ENCODE measurements at places on chromosomes 7 and 10.

DNA sequence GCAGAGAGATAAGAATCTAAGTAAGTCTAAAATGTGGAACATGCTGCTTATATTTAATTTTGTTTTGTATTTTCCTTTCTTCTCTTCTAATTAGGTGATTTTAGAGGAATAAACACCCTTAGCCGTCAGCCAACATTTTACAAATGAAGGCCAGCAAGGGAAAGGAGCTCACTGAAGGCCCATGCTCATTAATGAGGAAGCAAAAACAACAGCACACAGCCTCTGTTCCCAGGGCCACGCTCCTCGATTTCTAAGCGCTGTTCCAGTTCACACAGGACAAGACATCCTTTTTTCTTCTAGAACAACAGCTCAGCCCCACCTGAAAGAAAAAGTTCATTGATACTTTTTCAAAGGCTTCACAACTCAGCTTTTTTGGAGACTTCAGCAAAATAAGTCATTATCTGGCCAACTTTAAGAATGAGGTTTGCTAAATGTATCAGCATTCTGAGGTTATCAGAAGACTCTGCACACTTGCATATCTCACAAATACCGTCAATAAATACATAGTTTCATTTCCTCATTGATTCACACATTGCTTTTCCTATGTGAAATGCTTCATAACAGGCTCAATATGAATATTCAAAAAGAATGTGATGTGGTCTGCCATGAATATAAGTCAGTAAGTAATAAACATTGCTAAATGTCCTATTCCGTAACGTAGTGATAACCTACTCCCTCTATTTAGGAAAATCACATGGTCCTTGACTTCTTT is 34.8 kb upstream of the SFMBT2 start:
- DNase-seq: no peak

DNA sequence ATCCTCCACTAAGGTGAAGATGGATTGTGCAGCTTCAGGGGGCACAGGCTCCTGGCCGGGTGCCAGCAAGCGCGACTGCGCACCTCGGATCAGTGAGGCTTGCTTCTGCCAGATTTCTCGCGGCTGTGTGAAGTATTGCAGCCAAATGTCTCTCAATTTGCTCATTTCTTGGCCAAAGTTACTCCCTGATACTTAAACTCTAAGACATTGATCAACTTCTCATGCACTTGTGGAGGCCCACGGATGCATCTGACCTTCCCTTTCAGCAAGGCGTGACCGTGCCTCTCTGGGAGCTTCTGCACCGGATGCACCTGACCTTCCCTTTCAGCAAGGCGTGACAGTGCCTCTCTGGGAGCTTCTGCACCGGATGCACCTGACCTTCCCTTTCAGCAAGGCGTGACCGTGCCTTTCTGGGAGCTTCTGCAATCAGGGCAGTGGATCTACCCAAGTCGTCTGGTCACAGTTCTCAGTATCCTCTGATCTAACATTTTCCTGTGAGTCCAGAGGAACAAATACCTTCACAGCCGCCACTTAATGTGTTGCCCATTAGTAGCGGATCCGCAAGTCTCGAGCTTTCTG is 248.3 kb downstream of the ADARB2 start:
- DNase-seq: no peak

DNA sequence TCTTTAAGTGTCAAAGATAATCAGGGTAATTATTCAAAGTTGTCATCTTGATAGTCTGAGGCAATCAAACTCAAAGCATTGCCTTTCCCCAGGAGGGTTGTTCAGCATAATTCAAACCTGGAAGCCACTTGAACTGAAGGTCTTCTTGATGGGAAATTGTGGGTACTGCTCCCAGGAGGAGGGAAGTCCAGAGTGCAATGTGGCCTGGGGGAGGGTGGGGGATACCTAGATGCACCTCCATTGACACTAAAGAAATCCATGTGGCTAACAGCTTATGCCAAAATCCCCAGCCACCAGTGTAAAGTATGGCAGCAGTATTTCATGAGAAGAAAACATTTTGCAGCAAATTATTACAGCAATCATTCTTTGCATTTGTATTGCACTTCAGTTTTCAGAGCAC is 114.9 kb downstream of the STRA8 start:
- DNase-seq: no peak

DNA sequence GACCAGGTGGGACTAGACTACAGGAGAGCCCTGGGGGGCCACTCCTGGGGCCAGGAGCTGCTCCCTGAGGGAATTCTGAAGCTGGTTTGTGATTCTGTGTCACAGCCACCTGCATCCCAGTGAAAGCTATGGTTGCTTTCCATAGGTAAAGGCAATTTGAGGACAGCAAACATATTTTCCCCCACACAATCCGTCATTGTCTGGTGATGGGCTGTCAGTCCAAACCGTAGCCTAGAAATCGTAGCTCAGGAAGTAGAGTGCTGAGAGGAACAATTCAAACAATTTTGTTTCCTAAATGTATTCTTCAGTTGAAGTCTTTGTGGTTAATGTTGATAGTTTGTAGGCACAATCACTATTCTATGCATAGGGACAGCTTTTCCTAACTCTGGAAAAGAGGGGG is 106.0 kb upstream of the INSYN2A start:
- no peak for DNase-seq

GRCh38 chr10:131946321-131946751 is 35.4 kb downstream of the BNIP3 start:
- no peak for DNase-seq

GRCh38 chr10:317271-317769 is 182.1 kb downstream of the ZMYND11 start:
- DNase-seq: no peak

Measured in NCI-H1105 treated with DMSO at 0.1 percent for 48 hours (cell line).